Upper lobe of right lung (tissue), 1 donor: ENCODE measurements at places on chromosomes 11 and 22.

- no peak for DNase-seq
These were observed 493.3 kb downstream of the BRD1 start for GRCh38 chr22:49334449-49334789.

GRCh38 chr11:86760577-86760976 lies 39.8 kb upstream of the PRSS23 start:
- DNase-seq: no peak

DNA sequence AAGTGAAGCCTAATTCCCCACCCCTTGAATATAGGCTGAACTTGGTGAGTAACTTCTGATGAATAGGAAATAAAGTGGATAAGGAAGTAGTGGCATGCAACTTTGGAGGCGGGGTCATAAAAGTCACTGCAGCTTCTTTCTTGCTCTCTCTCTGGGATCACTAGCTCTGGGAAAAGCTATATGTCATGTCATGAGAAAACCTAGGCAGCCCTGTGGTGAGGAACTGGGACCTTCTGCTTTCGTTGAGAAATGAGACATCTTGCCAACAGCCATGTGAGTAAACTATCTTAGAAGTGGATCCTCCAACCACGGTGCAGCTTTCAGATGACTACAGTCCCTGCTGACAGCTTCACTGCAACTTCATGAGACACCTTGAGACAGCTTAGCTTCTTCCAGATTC lies 15.7 kb downstream of the ZNF214 start:
- no peak for DNase-seq

- DNase-seq: no peak
These were observed 15.9 kb downstream of the PRSS23 start for GRCh38 chr11:86816251-86816726.

- peak; percentile 62 for DNase-seq
These were observed 3.9 kb upstream of the IL17REL start for GRCh38 chr22:50016308-50016987.

DNA sequence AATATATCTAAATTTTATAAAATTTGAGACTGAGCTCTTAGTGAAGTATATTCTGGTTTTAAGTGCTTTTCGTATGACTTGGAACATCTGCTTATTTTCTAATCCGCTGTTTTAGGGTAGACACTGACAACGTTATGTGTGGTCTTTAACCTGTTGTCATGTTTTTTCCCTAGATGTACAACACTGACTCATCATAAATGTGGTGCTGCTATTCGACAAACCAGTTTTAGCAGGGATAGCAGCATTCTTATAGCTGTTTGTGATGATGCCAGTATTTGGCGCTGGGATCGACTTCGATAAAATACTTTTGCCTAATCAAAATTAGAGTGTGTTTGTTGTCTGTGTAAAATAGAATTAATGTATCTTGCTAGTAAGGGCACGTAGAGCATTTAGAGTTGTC lies 23.8 kb upstream of the HIKESHI start:
- no peak for DNase-seq
